ENCODE measurements at places on chromosomes 6 and 20. TPM values are rescaled to one million over a fixed set of nuclear protein-coding genes. Genes with fewer than 3 reads are reported as not detected.

PTK6 gene
- polyA plus RNA-seq: 0.53 TPM

APOM gene
- polyA plus RNA-seq: 139 TPM

SMPDL3A gene
- 17.9 TPM for polyA plus RNA-seq

POPDC3 gene
- polyA plus RNA-seq: 0.18 TPM

WFDC2 gene
- polyA plus RNA-seq: 215 TPM

FUT9 gene
- polyA plus RNA-seq: 4.3 TPM

WFDC5 gene
- polyA plus RNA-seq: not detected

KIF25 gene
- 0.35 TPM for polyA plus RNA-seq

DNAH8 gene
- 0.25 TPM for polyA plus RNA-seq

AIF1 gene
- 73.2 TPM for polyA plus RNA-seq

MOXD1 gene
- polyA plus RNA-seq: 311 TPM

PROKR2 gene
- polyA plus RNA-seq: 0.35 TPM

HSPA12B gene
- 14.9 TPM for polyA plus RNA-seq

MCCD1 gene
- polyA plus RNA-seq: 14.0 TPM

LY6G6D gene
- 0.82 TPM for polyA plus RNA-seq

ADA gene
- 7.5 TPM for polyA plus RNA-seq

Measured in right renal pelvis (tissue), 4 donors.